ENCODE measurements at places on chromosomes 6 and 20.

- no peak for DNase-seq
These were observed 207.4 kb downstream of the FNDC1 start for GRCh38 chr6:159376516-159377158.

DNA sequence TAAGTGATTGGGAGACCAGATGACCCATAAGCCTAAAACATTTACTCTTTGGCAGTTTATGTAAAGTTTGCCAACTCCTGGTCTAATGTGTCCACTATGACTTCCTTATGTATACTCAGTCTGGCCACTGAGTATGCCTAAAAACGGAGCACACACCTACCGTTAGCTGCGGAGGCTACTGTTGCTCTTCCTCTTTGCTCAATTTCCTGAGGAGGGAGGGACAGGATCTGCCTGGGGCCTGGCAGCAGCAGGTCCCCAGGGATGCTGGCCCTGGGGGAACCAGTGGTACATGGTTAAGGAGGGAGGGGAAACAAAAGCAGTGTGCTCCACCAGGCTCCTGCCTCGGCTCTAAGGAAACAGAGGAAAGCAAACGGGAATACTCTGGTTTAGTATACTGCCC, 113.5 kb downstream of the CDYL start:
- DNase-seq: no peak

DNA sequence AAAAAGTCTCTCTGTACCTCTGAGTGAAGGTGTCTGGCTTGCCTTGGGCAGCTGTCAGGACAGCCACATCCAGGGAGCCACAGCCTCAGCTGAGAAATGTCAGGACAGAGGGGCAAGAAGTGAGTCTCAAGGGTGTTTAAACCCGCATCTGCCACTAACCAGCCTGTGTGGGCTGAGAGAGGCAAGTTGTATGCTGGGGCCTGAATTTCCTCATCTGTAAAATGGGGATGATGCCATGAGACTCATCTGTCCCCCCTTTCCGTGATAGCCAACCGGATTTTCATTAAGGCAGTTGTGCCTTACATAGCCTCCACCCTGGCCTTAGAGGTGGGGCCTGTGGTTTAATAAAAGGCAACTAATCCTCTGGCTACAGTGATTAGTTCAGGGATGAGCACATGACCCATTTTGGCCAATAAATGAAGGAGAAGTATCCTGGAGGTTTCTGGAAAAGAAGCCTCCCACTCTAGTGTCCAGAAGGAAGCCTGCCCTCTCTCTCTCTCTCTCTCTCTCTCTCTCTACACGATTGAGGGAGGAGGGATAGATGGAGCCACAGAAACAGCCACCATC, 79.3 kb downstream of the BMP7 start:
- DNase-seq: no peak

DNA sequence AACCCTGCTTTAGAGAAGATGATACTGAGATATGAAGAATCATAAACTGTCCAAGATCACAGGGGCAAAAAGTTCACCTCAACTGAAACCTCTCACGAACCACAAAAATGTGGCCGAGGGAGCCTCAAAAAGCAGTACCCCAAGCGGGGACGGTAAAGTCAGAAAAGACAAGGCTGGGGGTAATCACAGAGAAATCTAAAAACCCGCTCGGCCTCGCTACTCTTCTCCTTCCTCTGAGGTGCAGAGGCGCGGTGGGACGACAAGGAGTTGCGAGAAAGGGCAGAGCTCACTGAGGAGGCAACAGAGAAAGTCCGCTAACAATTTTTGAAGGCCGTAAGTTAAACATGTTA, 356 bp upstream of the IRAK1BP1 start:
- no peak for DNase-seq

Data from fibroblast of skin of left quadriceps (primary cell).